ENCODE measurements at places on chromosomes 7 and 10.

GRCh38 chr10:113474752-113475151 lies 78.1 kb upstream of the HABP2 start:
- DNase-seq: no peak

GRCh38 chr10:1196656-1197055 lies 140.5 kb downstream of the WDR37 start:
- no peak for DNase-seq

DNA sequence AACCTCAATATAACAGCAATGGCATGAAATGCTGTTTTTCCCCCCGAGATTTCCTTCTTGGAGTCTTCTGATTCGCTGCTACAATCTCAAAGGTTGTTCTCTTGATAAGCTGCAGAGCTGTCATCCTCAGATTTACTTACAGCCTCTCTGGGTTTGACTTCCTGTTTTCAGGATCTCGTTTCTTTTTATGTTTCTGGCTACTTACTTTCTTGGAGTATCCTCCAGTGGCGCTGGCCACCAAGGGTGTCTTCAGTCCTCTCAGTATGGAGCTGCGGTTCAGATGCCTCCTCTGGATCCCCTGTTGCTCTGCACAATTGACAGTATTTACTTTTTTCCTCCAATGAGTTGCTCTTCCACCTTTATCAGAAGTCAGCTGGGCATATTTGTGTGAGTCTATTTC lies 152.0 kb upstream of the TMEM72 start:
- no peak for DNase-seq

- DNase-seq: no peak
Observed at GRCh38 chr7:128255271-128255670, 14.2 kb downstream of the LEP start.

DNA sequence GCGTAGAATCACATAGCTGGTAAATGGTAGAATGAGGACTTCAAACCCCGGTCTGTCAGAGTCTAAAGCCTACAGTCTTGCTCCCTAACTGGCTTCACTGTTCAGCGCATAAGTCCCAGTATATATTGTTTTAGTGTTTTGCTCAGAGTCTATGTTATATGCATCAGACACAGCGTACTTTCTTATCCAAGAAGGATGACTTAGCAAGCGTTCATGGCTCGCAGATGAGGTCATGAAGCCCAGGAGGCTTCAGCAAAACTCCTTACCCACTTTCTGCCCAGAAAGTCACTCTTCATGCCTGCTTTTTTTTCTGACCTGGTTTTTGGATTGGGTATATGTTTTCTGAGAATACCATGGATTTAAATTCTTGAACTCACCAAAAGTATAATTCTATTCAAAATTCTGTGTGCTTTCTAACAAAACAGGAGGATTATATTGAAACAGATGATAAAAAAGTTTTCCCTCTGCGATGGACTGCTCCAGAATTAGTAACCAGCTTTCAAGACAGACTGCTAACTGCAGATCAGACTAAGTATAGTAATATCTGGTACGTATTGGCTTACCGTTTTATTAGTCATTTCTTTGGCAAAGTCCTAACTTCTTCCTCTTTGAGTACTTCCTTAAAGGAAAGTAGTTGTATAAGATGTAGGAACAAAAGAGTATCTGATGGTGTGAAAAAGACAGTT lies 24.6 kb upstream of the BHLHA15 start:
- no peak for DNase-seq

GRCh38 chr10:91672021-91672608 lies 39.2 kb upstream of the PPP1R3C start:
- no peak for DNase-seq

GRCh38 chr7:81256991-81257390 lies 338.1 kb upstream of the SEMA3C start:
- no peak for DNase-seq

DNA sequence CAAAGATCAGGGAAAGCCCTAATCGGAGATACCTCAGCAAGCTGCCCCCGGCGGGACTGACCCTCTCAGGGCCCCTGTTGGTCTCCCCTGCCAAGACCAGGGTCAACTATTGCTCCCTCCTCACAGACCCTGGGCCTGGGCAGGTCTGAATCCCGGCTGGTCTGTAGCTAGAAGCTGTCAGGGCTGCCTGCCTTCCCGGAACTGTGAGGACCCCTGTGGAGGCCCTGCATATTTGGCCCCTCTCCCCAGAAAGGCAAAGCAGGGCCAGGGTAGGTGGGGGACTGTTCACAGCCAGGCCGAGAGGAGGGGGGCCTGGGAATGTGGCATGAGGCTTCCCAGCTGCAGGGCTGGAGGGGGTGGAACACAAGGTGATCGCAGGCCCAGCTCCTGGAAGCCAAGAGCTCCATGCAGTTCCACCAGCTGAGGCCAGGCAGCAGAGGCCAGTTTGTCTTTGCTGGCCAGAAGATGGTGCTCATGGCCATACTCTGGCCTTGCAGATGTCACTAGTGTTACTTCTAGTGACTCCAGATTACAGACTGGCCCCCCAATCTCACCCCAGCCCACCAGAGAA lies 24.1 kb downstream of the TBATA start:
- DNase-seq: no peak

GRCh38 chr10:128848810-128849209 lies 618.2 kb upstream of the MGMT start:
- no peak for DNase-seq

DNA sequence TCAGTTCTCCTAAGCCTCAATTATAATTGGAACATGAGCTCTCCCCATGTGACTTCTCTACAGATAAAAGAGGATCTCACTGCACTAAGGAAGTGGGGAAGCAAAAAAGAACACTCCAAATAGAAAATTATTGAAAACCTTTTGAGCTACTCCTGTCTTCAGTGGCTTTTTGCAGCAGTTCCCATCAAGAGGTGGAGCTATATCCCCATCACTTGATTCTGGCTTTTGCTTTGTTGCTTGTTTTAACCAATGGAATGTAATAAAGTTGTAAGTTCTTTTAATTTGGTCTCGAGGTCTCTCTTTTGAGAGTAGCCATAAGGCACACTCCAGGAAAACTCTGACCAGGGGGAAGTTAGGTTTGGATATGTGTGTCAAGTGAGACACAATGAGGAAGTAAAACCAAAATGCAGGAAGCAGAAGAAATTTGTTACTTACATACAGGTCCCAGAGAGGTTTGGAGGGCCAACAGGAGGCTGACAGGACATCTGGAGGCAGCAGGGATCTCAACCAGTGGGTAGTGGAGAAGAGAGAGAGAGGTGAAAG lies 569.4 kb downstream of the HTR7 start:
- DNase-seq: no peak

DNA sequence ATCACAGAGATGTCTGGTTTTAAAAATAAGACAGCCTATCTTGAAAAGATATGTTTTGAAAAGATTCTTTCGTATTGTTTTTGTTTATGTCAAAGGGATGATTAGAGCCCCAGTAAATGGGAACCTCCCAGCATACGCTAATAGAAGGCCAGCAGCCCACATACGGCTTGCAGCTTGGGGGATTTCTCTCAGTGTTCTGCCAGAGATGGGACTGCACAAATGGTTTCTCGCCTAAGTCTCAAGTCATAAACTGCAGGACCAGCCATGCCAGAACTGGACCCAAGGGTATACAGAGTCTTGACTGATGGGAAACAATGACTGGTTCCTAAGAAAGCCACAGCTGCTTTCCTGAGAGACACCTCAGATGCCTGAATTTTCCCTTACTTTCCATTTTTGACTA lies 306.9 kb upstream of the DGKB start:
- no peak for DNase-seq

DNA sequence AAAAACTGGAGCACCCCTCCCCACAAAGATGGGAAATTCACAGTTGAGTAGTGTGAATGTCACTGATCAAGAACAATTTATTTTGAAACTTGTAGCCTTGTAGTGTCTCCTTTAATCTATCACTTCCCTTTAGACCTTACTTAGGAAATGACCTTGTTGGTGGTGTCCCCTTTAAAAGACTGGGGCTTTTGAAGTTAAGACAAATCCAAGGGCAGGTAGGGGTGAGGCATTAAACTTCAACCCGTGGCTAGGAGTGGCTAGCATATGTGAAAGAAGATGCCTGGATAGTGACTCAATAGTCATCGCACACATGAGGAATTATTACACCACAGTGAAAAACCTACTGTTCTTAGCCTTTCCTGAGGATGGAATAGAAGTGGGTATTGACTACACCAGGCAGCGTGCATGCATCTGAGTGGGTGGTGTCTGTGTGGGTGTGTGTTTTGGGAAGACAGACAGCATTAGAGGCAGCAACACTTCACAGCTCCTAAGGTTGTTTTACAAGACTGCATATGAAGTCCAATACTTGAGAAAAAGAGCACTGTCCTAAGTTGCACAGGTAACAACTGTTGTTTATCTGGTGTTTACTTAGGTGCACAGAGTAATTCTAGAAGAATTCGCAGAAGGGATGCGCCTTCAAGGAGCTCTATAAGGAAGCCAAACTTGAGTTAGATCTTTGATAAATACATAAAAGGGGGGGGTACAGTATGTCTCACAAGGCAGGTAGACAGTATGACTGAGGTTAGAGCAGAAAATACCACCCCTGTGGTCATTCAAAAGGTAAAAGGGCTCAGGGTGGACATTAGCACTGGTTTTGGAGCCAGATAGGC lies 32.9 kb downstream of the ABLIM1 start:
- DNase-seq: no peak

- DNase-seq: no peak
Observed at GRCh38 chr7:150406567-150407421, 27.7 kb downstream of the ZNF775 start.

GRCh38 chr10:110756876-110757275 lies 112.7 kb downstream of the RBM20 start:
- DNase-seq: no peak

DNA sequence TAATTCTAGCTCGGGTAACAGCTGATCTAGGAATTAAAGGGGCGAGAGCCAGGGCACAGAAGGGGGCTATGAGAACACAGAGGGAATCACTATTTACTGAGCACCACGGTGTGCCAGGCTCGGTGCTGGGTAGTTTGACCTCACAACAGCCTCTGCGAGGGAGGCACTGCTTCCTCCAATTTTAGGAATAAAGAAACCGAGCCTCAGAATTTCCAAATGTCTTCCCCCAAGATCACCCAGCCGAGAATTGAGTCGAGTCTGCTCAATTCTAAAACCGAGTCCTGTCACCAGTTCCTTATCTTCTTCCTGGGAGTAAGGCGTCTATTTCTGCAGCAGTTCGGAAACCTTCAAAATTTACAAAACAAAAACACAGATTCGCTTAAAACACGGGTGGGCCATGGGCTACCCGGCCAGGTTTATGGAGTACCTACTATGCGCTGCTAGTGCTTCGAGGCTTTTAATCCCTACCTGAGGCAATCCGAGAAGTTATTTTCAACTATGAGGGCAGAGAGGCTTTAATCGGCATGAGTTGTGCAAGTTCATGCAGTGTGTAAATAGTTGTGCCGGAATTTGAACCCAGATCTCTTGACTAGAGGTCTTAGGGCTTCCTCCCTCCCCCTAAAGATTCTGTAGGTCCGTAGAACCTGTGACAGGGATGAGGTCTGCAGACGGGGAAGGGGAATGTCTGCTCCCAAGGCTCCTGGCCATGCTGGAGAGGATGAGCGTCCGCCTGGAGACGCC lies 872 bp upstream of the HMX2 start:
- no peak for DNase-seq

DNA sequence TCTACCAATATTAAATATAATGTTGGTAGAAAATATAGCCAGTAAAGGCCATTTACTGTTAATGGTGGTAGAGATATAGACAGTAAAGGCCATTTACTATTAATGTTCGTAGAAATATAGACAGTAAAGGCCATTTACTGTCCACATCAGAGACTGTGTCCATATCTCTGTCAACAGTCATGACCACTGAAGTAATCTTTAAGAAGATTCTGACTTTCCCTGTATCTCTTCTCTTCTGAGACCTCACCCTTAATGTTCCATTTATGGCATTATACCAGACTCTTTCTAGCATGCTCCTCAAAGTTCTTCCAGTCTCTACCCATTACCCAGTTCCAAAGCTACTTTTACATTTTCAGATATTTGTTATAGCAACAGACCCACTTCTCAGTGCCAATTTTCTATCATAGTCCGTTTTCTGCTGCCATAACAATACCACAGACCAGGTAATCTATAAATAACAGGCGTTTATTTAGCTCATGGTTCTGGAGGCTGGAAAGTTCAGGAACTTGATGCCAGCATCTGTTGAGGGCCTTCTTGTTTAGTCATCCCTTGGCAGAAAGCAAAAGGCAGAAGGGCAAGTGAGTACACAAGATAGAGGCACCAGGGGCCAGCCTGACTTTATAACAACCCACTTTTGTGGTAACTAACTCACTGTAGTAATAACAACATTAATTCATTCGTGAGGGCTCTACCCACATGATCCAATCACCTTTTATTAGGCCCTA lies 7.9 kb upstream of the NUDCD3 start:
- DNase-seq: no peak

DNA sequence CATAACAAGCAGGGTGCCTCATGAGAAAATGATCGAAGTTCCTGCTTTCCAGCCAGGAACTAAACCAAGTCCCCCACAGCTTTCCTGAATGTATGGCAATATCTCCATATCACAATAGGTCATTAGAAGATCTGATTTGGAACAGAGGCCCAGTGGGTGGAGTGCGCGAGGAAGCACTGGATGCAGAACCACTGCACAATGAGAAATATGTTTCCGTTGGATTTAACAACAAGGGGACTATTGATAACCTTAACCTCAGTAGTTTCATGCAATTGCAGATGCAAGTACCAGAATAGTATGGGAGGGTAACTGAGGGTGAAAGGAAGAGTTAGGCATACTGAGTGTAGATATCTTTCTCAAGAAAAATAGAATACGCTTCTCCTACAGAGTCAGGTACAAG lies 45.3 kb downstream of the ZPBP start:
- no peak for DNase-seq

DNA sequence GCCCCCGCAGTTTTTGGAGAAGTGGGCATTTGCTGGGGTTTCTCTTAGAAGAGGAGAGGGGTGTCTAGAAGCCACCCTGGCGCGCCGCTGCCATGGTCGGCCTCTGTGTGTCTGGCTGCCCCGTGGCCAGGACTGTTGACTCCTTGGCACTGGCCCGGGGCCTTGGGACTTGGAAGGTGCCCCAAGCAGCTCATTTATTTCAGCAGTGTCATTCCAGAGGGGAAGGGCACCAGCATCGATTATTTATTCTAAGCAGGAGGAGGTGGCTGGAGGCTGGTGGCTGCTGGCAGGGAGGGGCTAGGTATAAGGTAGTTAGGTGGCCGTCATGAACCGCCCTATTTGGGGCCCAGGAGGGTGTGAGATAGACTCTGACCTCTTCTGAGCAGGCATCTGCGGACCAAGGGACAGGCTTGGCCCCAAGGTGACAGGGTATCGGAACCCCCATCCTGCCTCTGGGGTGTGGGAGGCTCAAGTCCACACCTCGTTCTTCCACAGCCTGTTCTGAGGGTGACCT lies 1.6 kb downstream of the GTF2IRD1 start:
- DNase-seq: no peak

- DNase-seq: no peak
Observed at GRCh38 chr10:113945075-113945686, 90.7 kb downstream of the NHLRC2 start.

GRCh38 chr10:102779680-102780526 lies 36.2 kb downstream of the WBP1L start:
- no peak for DNase-seq

GRCh38 chr7:16356301-16356958 lies 64.9 kb downstream of the CRPPA start:
- no peak for DNase-seq

All from stimulated activated CD8-positive, alpha-beta memory T cell treated with anti-CD3 and anti-CD28 coated beads, Interleukin-4, amount 100 ng/mL, for 24 hours (primary cell).